ENCODE measurements at places on chromosomes 7 and 10. TPM values are rescaled to one million over a fixed set of nuclear protein-coding genes. Genes with fewer than 3 reads are reported as not detected.

Gene FZD8
- polyA plus RNA-seq = 3.7 TPM

Gene CPA1
- 1.7 TPM for polyA plus RNA-seq

Gene NANOS1
- polyA plus RNA-seq = 6.9 TPM

Gene ADAMTS14
- polyA plus RNA-seq = 9.5 TPM

Gene PAX4
- not detected for polyA plus RNA-seq

Gene CCL24
- polyA plus RNA-seq = 0.20 TPM

Gene LRRN3
- polyA plus RNA-seq = 75.3 TPM

Gene FGFR2
- polyA plus RNA-seq = 241 TPM

Gene CLCN1
- not detected for polyA plus RNA-seq

Gene AKR1D1
- 0.05 TPM for polyA plus RNA-seq

Gene ZNF487
- polyA plus RNA-seq = 10.3 TPM

Gene MRPS24
- 47.9 TPM for polyA plus RNA-seq

Gene XPNPEP1
- polyA plus RNA-seq = 81.6 TPM

Gene VSTM4
- 30.6 TPM for polyA plus RNA-seq

Gene CFTR
- polyA plus RNA-seq = 35.4 TPM

Gene FBXO24
- polyA plus RNA-seq = 4.5 TPM

Gene C10orf67
- polyA plus RNA-seq = 0.52 TPM

Gene ELOVL3
- 0.53 TPM for polyA plus RNA-seq

Gene PLEKHA1
- 33.1 TPM for polyA plus RNA-seq

Gene KCNIP2
- 7.8 TPM for polyA plus RNA-seq

Gene CAV2
- 108 TPM for polyA plus RNA-seq

Gene SND1
- 170 TPM for polyA plus RNA-seq

Gene ODAD2
- 7.1 TPM for polyA plus RNA-seq

Gene UNCX
- polyA plus RNA-seq = not detected

Gene SAMD9L
- 17.5 TPM for polyA plus RNA-seq

Gene AGR2
- polyA plus RNA-seq = 65.3 TPM

Gene OR13A1
- polyA plus RNA-seq = 0.08 TPM

Gene ANTXRL
- not detected for polyA plus RNA-seq

Gene MNX1
- 0.18 TPM for polyA plus RNA-seq

Gene DPP6
- polyA plus RNA-seq = 0.42 TPM

Gene WEE2
- 0.60 TPM for polyA plus RNA-seq

Gene INA
- polyA plus RNA-seq = 0.30 TPM

Gene CACNB2
- polyA plus RNA-seq = 16.3 TPM

Gene SKAP2
- polyA plus RNA-seq = 50.0 TPM

Gene ELFN1
- polyA plus RNA-seq = 2.8 TPM

Gene C7orf57
- polyA plus RNA-seq = 1.4 TPM

Gene OR6V1
- not detected for polyA plus RNA-seq

Gene EFCAB10
- 6.0 TPM for polyA plus RNA-seq

Gene ADGRA1
- polyA plus RNA-seq = 0.08 TPM

Gene DNAJC12
- 9.4 TPM for polyA plus RNA-seq

Gene AKR1C1
- polyA plus RNA-seq = 9.1 TPM

Gene COL17A1
- polyA plus RNA-seq = 1.5 TPM

Gene CNTNAP2
- polyA plus RNA-seq = 30.4 TPM

Gene PTN
- polyA plus RNA-seq = 66.6 TPM

Gene SLC39A12
- 0.09 TPM for polyA plus RNA-seq

Gene ANKRD16
- 11.0 TPM for polyA plus RNA-seq

Gene CRYGN
- 0.58 TPM for polyA plus RNA-seq

All from right lung (tissue), 10 donors.